ENCODE measurements at places on chromosomes 4 and X.

DNA sequence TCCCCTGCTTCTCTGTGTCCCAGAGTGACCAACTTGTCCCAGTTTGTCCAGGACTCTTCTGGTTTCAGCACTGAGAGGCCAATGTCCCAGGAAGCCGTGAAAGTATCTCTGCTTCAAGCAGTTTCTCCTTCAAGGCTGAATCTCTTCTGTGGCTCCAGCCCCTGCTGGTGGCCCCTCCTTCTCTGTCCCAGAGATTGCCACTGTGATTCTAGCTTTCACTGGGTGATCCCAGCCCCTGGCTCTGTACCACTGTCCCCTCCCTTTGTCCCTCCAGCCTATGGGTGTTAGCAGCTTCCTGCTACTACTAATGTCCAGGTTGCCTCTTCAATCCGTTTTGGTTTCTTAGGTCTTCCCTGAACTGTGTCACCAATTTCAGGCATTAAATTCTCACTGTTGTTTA lies 70.5 kb downstream of the SOX3 start:
- no peak for DNase-seq

DNA sequence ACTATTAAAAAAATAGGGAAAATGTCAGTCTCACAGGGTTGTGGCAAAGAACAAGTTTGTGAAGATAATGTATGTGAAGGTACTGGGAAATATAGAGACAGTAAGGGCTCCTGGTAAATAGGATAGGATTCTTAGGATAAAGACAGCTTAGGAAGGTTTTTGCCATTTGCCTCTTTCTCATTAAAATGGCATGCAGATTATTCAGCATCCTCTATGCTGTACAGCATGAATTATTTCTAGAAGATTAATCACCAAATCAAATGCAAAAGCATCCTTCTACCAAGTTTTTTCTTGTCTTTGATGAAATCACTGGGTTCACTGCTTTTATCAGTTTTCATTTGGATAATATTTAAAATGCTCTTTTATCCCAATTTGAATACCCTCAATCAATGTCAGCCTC lies 142.8 kb downstream of the NDST3 start:
- no peak for DNase-seq

GRCh38 chrX:16839219-16839851 lies 30.8 kb downstream of the RBBP7 start:
- no peak for DNase-seq

DNA sequence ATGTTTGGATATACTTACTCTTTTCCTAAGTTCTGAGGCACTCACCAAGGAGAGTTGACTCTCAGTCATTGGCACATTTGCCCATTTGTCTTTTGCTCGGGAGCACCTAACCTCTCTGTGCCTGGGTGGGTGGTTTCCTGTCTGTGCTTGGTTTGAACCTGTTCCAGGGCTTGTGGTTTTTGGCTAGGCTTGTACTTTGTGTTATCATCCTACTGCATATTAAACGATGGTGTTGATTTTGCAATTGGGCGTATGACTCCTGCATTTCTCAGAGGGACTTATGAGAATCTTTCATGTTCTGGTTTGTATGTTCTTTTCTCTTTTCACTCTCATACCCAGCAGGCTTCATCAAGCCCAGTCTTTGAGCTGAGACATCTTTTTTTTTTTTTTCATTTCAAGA lies 161.7 kb downstream of the BTC start:
- no peak for DNase-seq

DNA sequence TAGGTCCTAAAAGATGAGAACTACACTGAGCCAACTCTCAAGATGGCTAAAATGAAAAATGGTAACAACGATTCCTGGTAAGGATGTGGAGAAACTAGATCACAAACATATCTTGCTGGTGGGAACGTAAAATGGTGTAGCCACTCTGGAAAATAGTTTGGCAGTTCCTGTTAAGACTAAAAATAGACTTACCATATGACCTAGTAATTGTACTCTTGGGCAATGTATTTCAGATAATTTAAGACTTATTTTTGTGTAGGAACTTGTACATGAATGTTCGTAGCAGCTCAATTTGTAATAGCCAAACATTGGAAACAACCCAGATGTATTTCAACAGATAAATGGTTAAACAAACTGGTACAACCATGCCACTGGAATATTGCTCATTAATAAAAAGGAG lies 106.2 kb downstream of the HDAC8 start:
- DNase-seq: no peak

DNA sequence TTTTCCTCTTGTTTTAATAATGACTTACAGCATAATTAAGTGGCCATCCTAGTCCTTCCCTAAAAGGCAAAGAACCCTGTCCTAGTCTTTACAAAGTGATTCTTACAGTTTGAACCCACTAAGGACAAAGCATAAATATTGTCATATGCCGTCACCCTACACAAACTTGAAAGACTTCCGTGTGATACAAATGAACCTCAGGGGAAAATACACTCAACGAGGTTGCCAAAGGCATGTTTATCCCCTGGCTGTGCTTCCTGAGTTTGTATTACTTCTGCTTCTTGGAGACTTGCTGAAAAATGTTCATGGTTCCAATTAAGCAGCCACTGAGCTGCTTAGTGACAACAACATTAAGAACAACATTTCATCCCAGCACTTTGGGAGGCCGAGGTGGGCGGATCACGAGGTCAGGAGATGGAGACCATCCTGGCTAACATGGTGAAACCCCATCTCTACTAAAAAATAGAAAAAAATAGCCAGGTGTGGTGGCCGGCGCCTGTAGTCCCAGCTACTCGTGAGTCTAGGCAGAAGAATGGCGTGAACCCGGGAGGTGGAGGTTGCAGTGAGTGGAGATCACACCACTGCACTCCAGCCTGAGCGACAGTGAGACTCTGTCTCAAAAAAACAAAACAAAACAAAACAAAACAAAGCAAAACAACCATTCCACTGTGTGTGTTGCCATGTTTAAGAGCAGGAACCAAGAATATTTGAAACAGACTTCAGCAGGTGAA lies 16.2 kb downstream of the RASSF6 start:
- no peak for DNase-seq

DNA sequence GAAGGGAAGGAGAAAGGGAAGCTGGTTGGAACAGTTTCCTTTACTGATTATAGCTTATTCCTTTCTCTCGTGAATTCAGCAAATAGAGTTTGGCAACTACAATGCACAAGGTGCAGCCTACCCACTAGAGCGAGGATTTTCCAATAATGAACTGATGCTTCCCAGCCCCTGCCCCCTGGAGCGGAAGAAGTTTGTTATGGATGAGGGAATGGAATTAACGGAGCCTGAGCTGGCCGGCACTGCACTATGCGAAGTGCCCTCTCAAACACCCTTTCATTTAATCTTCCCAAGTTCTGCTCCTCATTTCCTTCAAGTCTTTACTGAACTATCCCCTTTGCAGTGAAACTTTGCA lies 42.5 kb upstream of the CBR4 start:
- no peak for DNase-seq

- DNase-seq: no peak
Measured at GRCh38 chr4:105630670-105631655, 77.5 kb downstream of the INTS12 start.

DNA sequence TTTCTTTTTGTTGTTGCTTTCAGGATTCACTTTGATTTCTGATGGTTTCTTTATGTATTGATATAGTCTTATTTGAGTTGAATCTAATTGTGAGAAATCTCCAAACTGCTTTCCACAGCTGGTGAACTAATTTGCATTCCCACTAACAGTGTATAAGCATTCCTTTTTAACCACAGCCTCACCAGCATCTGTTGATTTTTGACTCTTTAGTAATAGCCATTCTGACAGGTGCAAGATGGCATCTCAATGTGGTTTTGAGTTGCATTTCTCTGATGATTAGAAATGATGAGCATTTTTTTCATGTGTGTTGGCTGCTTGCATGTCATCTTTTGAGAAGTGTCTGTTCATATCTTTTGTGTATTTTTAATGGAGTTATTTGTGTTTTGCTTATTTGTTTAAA lies 1023.1 kb downstream of the SH3BGRL start:
- no peak for DNase-seq

- no peak for DNase-seq
Measured at GRCh38 chrX:149510386-149510785, 5.3 kb upstream of the IDS start.

DNA sequence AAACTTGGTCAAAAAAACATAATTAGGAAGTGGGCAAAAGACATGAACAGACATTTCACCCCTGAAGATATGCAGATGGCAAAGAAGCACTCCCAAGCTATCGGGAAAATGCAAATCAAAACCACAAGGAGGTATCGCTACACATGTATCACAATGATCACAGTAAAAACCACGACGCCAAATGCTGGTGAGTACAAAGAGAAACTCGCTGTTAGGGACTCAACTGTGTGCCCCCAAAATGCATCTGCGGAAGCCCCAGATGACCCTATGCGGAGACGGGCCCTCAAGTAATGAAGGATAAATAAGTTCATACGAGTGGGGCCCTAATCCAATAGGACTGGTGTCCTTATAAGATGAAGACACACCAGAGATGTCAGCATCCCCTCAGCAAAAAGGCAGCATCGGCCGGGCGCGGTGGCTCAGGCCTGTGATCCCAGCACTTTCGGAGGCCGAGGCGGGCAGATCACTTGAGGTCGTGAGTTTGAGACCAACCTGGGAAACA lies 10.2 kb downstream of the GAK start:
- DNase-seq: no peak

- no peak for DNase-seq
Measured at GRCh38 chr4:128310266-128310697, 22.7 kb upstream of the PGRMC2 start.

DNA sequence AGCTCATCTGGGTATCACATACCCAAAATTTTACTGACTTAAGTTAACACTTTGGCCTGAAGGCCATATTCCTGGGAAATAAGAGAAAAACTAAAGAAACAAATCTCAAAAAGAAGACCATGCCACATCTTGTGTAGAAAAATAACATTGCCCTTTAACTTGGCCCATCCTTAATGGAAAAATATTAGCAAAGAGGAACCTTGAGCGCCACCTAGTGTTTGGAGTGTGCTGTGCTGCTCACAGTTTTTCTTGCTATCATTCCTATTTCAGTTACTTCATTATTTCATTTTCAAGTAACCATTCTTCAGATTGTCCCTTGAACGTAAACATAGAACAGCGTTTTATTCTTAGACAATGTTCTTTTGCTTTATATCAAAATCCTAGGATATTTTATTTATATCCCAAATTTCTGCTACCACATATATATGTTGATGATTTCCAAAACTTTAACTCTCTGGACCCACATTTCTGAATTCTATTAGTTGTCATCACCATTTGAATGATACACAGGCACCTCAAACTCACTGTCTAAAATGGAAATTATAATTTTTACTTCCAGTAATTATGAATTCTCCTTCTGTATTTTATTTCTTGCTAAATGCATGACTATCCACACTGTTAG lies 999.0 kb upstream of the ADGRL3 start:
- DNase-seq: no peak

DNA sequence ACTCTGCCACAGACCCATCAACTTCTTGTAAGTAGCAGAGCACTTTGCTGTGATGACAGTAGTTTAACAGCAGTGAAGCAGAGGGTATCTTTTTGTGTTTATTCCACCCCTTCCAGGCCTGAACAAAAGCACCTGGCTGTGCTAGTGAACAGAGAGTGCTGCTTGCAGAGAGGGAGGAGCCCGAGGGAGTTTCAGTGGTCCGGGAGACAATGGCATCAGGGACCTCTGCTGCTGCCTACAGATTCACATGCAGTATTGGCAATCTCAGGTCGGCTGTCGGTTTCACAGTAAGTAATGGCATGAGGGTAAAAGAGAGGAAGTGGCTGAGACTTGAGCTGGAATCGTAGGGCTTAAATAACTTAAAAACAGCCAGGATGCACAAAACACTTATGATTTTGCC lies 755.8 kb downstream of the RPA4 start:
- no peak for DNase-seq

- DNase-seq: no peak
Measured at GRCh38 chr4:65399084-65399483, 271.2 kb downstream of the EPHA5 start.

GRCh38 chr4:4532371-4533154 lies 9.3 kb downstream of the STX18 start:
- no peak for DNase-seq

GRCh38 chr4:136524039-136524438 lies 1008.3 kb downstream of the PCDH18 start:
- DNase-seq: no peak

DNA sequence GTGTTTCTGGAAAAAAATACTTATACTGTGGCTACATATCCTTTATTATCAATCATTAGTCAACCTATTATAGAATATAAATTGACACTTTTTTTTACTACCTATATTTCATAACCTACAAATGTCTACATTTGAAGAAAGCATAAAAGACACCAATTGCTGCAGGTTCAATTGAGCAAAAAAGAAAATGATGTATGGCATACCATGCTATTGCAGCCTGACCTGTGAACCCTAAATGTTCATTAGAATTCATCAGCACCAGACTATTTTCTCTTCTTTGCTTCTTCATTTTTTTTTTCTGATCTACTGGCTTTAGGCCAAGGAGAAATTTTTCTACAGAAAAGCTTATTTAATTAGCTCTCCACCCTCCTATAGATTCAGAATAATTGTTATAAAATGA lies 1628.2 kb upstream of the IGFBP7 start:
- DNase-seq: no peak

- DNase-seq: no peak
Measured at GRCh38 chrX:150253959-150254620, 109.0 kb upstream of the MAMLD1 start.

- DNase-seq: no peak
Measured at GRCh38 chrX:70262952-70263567, 3.1 kb upstream of the P2RY4 start.

GRCh38 chr4:13558881-13559280 lies 14.6 kb upstream of the NKX3-2 start:
- DNase-seq: no peak

DNA sequence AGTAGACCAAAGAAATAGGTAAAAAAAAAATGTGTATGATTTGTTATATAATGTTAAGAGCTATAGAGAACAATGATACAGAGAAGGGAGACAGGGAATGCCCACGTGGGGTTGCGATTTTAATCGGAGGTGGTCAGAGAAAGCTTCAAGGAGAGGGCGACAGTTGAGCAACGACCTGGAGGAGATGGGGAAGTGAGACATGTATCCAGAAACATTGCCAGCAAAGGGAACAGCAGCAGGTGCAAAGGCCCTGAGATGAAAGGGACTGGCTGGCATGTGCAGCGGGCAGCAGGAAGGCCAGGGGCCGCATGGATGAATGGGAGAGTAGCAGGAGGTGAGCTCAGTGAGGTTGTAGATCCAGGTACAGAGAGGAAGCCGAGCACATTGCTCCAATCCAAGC lies 32.9 kb downstream of the NIPAL1 start:
- no peak for DNase-seq

- no peak for DNase-seq
Measured at GRCh38 chr4:154009191-154009590, 220.3 kb upstream of the SFRP2 start.

DNA sequence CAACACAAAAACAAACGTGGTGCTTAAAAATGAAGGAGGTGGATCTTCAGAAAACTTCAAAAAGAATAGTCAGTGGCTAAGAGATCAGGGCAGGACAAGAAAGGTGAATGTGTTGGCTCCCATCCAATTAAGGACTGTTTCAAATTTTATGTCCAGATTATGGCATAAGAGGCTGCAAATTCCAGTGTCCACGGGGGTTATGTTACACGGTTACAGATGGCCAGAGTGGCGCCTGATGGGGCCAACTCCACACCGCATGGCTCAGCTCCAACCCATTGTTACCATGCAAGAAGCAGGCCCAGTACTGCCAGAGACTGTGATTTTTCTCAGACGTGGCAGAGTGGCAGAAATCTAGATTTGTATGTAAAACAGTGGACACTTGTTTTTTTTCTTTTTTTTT lies 168.4 kb upstream of the TENM3 start:
- no peak for DNase-seq
